Astrocyte (in vitro differentiated cells and primary cell): ENCODE measurements at places on chromosomes 6 and 20. TPM values are rescaled to one million over a fixed set of nuclear protein-coding genes. Genes with fewer than 3 reads are reported as not detected.

Gene COL21A1
- total RNA-seq = 0.53 and 0.57 TPM in 2 replicates

Gene TULP4
- 79.1 and 91.2 TPM in 2 replicates for total RNA-seq

GRCh38 chr20:905396-905961 is 10.7 kb downstream of the ANGPT4 start:
- no peak for DNase-seq

DNA sequence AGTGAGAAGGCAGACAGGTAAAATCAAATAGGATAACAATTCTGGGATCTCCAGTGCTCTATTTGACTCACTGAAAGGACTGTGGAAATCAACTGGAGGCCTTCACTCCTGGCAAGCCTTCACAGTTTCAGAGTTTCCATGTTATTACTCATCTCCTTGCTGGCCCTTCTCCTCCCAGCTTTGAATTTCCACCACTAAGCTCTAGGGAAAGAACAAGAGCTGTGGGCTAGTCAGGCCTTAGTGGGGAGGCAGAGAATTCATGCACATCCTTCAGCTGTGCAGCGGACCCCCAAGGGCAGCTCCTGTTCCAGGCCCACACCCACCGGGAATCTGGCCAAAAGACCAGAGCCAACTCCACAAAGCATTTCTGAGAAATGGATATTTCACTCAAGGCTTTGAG is 26.0 kb downstream of the MYLIP start:
- peak; percentile 86 for DNase-seq

DNA sequence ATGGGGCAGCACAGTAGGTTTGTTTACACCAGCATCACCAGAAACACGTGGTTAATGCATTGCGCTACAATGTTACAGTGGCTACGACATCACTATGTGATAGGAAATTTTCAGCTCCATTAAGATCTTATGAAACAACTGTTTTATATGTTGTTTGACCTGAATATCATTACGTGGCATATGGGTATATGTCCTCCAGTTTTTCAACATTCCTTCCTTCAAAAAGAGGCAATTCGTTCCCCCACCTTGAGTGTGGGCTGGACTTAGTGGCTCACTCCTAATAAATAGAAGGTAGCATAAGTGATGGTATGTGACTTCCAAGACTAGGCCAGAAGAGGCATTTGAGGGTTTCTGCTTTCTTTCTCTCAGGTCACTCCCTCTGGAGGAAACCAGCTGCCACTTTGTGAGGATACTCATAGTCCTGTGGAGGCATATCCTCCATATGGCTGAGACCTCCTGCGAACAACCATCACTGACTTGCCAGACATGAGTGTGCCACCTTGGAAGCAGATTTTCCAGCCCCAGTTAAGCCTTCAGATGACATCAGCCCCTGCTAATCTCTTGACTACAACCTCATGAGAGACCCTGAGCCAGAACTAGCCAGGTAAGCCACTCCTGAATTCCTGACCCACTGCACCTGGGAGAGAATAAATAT is 2.3 kb upstream of the TRAM2 start:
- DNase-seq = no peak

DNA sequence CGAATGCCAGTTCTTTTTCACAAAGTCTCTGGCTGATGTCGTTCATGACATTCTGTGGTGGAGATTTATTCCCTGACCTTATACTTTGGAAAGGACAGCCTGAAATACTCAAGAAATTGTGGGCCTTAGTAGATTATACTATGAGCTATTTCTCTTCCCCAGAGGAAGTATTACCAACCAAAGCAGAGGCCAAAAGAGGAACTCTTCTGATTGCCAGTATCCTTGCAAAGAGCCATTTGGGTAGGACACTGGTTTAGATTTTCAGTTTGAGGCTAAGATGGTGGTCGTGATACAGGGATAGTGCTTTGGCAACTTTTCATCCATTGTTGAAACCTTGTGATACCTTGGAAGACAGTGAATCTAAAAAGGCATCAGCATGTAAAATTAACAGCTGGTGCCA is 327.3 kb downstream of the HACE1 start:
- DNase-seq = no peak

- no peak for DNase-seq
These were observed 16.6 kb upstream of the CCDC167 start for GRCh38 chr6:37516076-37516919.
